ENCODE measurements at places on chromosomes 12 and 14. TPM values are rescaled to one million over a fixed set of nuclear protein-coding genes. Genes with fewer than 3 reads are reported as not detected.

KLRB1 gene
- total RNA-seq, result 1.4 TPM

PDZRN4 gene
- total RNA-seq, result 38.5 TPM

LRRK2 gene
- total RNA-seq, result 51.7 TPM

GRCh38 chr12:11669348-11669747 is 19.9 kb downstream of the ETV6 start:
- DNase-seq, result no peak

DNA sequence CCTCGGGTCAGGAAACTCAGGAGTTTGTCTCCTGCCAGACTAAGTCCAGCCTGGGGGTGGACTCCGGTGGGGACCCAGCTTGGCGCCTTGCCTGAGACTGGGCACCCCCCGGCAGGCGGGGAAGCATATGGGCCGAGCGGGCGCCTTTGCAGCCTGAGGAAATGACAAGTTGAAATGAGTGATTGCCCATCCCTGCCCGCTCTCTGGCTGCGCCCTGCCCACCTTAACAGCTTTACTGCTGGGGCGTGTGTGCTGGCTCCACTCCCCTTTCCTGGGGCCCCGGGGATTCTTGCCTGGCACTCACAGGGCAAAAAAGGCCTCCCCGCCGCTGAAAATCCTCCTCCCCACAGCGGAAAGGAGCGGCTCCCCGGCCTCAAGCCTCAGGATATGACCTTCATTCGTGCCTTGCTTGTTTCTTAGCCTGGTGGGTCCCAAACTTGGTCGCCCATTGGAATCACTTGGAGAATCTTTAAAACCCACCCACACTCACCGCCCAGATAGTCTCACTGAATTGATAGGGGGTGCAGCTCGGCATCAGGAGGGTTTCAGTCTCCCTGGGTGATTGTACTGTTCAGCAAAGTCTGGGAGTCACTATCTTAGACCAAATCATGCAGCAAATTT is 1.5 kb downstream of the RFLNA start:
- no peak for DNase-seq

All from sciatic nerve (tissue), 2 donors.